ENCODE measurements at places on chromosomes 1 and 21. TPM values are rescaled to one million over a fixed set of nuclear protein-coding genes. Genes with fewer than 3 reads are reported as not detected.

Gene PYHIN1
- not detected for total RNA-seq

Gene SSU72
- 77.5 TPM for total RNA-seq

Gene FMO2
- 0.17 TPM for total RNA-seq

Gene MFSD2A
- 54.0 TPM for total RNA-seq

- no peak for DNase-seq
Observed at GRCh38 chr1:24109686-24110475, 2.1 kb downstream of the MYOM3 start.

DNA sequence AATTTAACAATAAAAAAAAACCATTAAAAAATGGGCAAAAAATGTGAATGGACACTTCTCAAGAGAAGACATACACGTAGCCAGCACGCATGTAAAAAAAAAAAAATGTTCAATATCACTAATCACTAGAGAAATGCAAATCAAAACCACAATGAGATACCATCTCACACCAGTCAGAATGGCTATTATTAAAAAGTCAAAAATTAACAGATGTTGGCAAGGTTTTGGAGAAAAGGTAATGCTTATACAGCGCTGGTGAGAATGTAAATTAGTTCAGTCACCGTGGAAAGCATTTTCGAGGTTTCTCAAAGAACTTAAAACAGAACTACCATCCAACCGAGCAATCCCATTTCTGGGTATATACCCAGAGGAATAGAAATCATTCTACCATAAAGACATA, 1091.5 kb upstream of the B3GALT2 start:
- no peak for DNase-seq

GRCh38 chr1:154221278-154222001, 685 bp downstream of the UBAP2L start:
- peak; percentile 44 for DNase-seq

GRCh38 chr1:11204396-11205190, 15.4 kb downstream of the ANGPTL7 start:
- no peak for DNase-seq

GRCh38 chr1:39987869-39988268, 32.9 kb downstream of the MFSD2A start:
- no peak for DNase-seq
